PC-3 (cell line): ENCODE measurements at places on chromosomes 2 and 18.

DNA sequence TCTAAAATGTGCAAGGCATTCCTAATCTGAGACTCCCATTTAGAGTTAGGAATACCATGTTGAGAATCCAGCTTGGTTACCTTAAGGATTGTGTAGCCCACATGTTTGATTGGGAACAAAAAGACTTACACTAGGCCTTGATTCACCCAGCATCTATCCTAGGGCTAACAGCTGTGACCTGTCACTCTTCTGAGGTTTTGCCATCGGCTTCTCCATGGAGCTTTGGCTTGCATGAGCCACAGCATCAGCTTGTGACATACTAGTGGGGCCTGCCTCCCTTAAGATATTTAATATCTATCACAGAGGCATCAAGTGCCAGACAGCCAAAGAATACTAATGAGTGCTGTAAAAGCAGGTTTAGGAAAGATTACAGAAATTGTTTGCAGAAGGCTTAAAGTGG, 241.3 kb upstream of the UBE2E3 start:
- DNase-seq = no peak

DNA sequence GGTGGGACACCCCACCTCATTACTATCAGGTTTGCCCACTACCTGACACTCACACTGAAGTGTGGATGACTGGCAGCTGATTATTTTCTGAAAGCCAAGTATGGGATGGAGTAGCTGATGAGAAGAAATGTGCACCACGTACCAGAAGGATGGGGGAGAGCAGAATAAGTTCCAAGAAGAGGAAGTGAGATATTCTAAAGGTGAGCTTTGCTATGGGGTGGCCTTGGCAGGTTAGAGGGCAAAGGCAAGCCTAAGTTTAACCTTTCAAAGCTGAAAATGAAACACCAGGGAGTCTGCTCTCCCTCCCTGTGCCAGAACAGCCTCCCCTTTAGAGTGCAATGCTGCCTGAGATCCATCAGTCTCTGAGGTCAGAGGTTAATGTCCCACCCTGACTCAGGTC, 196.1 kb upstream of the OSR1 start:
- no peak for DNase-seq

GRCh38 chr2:62966991-62967390, 83.6 kb upstream of the OTX1 start:
- DNase-seq = no peak

GRCh38 chr2:46445556-46445955, 33.8 kb upstream of the TMEM247 start:
- DNase-seq = no peak

GRCh38 chr18:45642238-45642637, 27.0 kb downstream of the SLC14A2 start:
- DNase-seq = no peak

- DNase-seq = no peak
These were observed 308.4 kb upstream of the CDH2 start for GRCh38 chr18:28485210-28485801.
